ENCODE measurements at places on chromosomes 16 and 17. TPM values are rescaled to one million over a fixed set of nuclear protein-coding genes. Genes with fewer than 3 reads are reported as not detected.
A peak's percentile ranks its signal among the peaks of the same experiment; 100 is the strongest.

Gene SLC52A1
- 0.19 TPM for total RNA-seq

- peak overlapping the region; percentile 70 for H3K4me3 ChIP-seq
- H3K4me1 ChIP-seq = peaks cover 44% of the 10 kb centered on the region
- no peaks in the 10 kb centered on the region for H3K36me3 ChIP-seq
- no peak overlapping the region for H3K27ac ChIP-seq
- no peak for DNase-seq
These were observed 2.9 kb downstream of the CIITA start for GRCh38 chr16:10879681-10880589.

GRCh38 chr17:79183293-79184158, 108.9 kb downstream of the ENGASE start:
- peaks cover 3% of the 10 kb centered on the region for H3K4me1 ChIP-seq
- H3K27ac ChIP-seq = no peak overlapping the region
- DNase-seq = peak; percentile 14
- H3K36me3 ChIP-seq = no peaks in the 10 kb centered on the region
- H3K27me3 ChIP-seq = peaks cover 38% of the 10 kb centered on the region

- H3K4me1 ChIP-seq = peaks cover 48% of the 10 kb centered on the region
- no peak for DNase-seq
- peak overlapping the region; percentile 41 for H3K27ac ChIP-seq
- no peaks in the 10 kb centered on the region for H3K27me3 ChIP-seq
These were observed 1.2 kb downstream of the CCDC137 start for GRCh38 chr17:81667754-81668153.

DNA sequence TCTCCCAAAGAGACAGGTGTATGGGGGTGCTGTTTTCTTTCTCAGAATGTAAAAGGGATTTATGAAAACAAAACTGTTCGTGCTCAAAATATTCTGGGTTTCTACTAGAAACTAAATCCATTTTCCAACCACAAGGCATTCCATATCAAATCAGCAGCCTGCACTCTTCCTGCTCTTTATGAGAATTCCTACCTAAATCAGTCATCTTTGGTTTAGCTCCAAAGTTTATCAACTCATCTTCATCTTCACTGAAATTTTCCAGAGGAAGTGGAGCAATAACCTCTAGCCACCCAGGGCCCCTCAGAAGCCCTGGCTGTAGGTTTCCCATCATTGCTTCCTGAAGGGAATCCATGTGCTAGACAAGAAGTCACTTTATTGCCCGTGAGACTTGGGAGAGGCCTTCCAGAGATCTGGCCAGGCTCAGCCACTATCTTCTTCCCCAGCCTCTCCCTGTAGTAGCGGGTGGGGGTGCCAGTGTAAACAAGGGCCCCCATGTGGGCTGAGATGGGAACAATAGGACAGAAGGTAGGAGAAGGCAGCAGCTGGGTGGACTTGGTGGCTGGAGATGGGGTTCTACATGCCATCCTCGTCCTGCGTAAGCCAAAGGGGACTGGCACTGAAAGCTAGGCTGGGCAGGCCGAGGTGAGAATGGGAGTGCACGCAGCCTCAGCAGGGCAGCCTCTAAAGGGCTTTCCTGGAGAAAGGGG, 22.0 kb upstream of the ALDH3A1 start:
- peaks cover 71% of the 10 kb centered on the region for H3K4me1 ChIP-seq
- H3K27ac ChIP-seq = peak overlapping the region; percentile 75
- no peak for DNase-seq

GRCh38 chr17:28726226-28726626, at the start of gene TLCD1:
TLCD1 (minus strand) TSS chr17:28726233; CDS start chr17:28726097, 136 bp downstream.
- H3K36me3 ChIP-seq = peaks cover 42% of the 10 kb centered on the region
- peak within 1 kb of the TSS; percentile 91 for H3K4me3 ChIP-seq
- peaks cover 45% of the 10 kb centered on the region for H3K4me1 ChIP-seq
- no peaks in the 10 kb centered on the region for H3K27me3 ChIP-seq
- DNase-seq = peak; percentile 80

DNA sequence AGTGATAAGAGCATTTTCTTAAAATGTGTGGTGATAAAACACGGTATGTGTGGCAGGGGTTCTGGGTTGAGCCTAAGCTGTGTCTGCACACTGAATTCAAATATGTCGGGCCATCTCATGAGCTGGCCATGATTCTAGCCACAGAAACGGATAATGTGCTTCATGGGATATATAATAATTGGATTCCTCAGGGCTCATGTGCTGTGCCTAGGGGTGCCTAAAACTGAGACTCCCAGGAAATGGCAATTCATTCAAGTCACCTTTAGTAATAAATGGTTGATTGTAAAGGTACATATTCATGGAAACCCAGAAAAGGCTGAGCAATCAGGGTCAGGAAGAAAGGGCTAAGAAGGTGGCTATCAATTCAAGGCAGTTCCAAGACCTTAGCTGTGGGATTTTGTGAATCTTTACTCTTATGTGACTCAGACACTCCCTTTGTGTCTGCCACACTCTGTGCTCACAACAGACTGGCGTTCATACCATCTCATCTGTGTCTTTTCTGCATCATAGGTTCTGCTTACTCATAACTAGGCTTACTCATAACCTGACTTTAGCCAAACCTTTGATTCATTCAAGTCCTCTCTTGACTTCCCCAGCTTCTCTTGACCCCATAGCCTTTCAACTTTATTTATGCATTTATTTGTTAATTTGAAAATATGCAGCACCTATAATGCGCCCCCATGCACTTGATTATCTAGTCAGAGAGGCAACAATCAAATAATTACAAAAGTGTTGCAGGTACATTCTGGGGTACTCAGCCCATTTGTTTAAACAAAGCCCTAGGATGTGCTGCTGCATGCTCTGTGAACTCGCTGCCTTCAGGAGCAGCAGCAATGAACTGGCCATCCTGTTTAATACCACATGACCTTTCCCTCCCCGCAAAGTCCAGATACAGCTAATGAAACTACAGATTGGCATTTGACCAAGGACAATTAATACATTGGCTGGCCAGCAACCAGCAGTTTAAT, 28.4 kb upstream of the MED13 start:
- peaks cover 4% of the 10 kb centered on the region for H3K4me1 ChIP-seq
- DNase-seq = peak; percentile 10
- H3K27ac ChIP-seq = no peak overlapping the region
- H3K36me3 ChIP-seq = no peaks in the 10 kb centered on the region
- no peak overlapping the region for H3K4me3 ChIP-seq

Measured in activated naive CD4-positive, alpha-beta T cell treated with anti-CD3 and anti-CD28 coated beads for 36 hours (primary cell).